ENCODE measurements at places on chromosomes 6 and 20.
A peak's percentile ranks its signal among the peaks of the same experiment; 100 is the strongest.

DNA sequence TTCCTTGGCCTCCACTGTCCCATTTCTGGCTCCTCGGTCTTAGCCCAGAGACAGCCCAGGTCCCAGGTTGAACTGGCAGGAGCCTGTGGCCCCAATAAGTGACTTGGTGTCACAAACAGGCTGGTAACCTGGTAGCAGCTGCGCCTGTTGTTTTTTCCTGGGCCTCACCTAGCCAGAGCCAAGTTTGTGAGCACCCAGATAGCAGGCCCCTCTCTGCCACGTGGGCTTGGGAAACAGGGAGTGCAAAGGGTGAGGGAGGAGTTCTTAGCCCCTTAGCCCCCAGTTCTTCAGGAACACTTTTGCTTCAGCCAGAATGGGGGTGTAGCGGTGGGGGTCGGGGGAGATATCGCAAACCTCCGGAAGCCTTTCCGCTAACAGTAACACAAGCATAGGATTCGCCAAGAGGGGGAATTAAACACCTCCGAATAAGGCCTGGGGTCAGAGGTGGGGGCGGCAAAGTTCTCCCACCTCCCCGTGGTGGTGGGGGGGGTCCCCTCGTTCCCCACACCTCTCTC lies 760 bp downstream of the C6orf132 start:
- DNase-seq, result no peak

GRCh38 chr6:44000164-44000842 lies 126.9 kb downstream of the MRPL14 start:
- DNase-seq, result no peak

DNA sequence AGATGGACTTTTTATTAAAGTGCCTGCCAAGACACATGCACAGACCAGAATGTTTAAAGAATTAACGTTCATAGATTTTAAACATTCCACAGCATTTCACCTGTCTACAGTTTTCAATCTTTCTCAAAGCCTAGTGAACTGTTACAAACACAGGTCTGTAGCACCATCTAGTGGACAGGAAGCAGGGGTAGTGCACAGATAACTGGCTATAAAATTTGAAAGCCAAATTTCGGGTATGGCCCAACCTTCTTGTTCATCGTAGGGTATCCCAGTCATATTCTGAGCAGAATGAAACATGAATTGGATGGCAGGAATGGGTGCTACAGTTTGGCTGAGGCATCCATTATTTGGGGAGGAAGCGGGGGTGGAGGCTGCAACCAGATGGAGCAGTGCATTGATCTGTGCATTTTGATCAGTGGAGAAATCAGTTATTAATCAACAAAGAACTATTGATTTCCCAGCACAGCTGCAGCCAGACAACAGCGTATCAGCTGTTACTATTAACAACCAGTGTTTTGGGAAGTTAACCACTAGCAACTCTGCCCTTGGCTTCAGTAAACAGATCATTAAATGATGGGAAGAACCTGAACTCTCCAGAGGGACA lies 56.1 kb upstream of the B3GAT2 start:
- peak; percentile 74 for DNase-seq

DNA sequence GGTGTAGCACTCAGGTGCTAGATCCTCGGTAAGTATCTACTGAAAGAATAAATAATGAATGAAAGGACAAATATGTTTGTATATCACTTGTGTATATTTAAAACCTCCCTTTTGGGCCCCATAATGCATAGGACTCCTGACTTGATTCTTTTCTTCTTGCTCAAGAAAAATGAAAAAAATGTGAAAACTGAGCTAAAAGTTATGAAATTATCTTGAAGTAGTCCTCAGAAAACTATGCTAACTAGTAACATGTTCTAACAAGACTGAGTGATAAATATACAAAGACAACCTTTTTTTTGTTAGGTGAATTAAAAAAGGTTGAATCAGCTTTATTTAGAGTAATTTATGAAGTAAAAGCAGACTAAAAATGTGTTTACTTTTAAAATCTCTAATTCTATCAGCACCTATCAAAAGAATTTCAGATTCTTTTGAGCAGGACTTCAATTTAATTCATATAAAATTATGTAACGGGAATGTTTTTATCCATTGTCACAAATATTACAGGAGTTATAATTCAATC lies 247.8 kb upstream of the JAG1 start:
- no peak for DNase-seq

DNA sequence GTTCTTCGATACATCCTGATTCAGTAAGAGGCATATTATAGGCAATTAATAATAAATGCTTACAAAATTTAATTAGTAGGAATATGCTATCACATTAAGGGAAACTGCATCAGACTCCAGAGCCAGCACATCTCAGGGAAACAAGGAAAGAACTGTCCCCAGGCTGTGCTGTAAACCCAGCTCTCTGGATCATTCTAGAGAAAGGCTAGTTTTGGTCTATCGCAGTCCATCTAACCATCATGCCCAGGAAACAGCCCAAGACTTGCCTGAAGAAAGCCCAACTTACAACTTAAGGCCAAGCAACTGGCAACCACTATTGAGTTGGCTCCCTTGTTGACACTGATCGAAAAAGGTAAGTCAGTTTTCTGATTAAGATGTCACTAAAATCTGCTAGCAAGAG lies 11.3 kb downstream of the MAP3K5 start:
- DNase-seq, result no peak

DNA sequence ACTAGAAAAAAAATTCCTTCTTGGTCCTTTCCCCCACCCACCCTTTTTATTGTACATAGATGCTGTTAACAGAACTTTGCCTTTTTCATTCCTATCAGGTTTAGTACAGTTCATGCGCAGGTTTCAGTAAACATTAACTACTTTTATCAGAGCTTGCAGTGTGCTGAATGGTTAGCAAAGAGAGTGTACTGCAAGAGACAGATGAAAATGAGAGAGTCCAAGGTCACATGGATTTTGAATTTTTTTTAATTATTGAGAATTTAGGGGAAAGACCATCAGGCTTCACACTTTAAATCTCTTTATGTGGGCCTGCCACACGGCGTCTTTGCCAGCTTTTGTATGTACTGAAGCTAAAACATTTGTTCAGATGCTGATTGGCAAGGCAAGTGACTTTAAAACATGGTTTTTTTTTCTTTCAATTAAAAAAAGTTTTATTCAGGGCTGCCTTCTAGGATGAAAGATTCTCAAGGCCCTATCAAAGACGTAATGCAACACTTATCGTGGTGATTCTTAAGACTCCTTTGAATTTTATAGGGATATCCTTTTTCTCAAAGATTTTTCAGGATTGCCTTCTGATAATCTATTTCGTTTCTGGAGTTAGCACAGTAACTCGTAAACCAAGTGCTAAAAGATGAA lies 32.2 kb downstream of the RREB1 start:
- DNase-seq, result no peak

DNA sequence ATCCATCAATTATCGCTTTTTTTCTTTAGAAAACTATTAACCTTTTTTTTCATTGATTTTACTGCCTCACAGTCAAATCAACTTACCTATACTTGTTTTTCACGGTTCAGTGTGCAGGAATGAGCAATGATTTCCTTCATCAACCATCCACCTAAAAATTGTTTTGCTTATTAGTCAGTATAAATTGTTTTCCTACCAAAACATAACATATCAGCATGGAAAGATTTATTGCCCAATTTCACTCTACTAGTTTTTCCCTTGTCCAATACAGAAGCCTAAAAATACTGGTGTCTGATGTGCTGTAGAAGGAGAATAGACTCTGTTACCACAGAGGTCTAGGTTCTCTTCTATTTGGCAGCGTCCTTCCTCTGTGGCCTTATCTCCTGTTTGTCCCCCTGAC lies 558.2 kb upstream of the CITED2 start:
- no peak for DNase-seq

GRCh38 chr6:101527467-101527866 lies 134.0 kb downstream of the GRIK2 start:
- DNase-seq, result no peak

DNA sequence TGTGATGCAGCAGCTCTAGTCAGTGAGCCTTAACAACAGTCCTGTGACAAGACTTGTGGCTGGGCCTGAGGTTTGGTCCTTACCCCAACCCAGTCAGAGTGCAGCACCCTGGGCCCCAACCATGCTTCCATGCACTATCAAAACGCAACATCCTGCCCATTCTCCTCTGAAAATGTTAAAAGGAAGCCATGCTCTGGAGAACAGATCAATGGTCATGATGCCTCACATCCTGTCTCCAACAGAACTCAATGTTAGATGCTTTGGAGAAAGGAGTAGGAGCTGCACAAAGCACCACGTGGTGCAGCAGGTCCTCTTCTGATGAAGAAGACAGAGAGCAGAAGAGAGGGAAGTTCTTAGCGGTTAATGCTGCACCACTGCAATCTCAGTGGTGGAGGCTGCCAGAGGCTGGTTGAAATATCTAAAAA lies 41.9 kb downstream of the TRAM2 start:
- DNase-seq, result no peak

GRCh38 chr6:45031601-45032000 lies 296.5 kb upstream of the RUNX2 start:
- DNase-seq, result no peak

- peak; percentile 78 for DNase-seq
These were observed 23.0 kb upstream of the CD24 start for GRCh38 chr6:106997392-106998158.

DNA sequence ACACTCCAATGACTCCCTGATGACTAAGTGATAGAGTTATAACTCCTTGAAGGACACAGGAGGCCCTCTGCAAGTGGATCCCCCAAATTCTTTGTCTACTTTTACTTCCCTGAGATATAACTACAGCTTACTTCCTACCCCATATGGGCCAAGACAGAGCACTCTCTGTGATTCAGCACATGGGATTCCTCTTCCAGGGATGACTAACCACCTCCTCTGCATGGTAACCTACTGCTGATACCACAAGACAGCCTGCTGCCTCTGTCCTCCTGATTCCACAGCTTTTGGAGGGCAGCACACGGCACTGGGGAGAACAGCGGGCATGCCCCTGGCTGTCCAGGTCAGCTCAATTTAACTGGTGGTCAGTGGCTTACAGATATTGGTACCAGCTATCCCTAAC lies 675.7 kb upstream of the AGPAT4 start:
- peak; percentile 28 for DNase-seq

- no peak for DNase-seq
These were observed 112.5 kb downstream of the SOBP start for GRCh38 chr6:107602321-107603005.

DNA sequence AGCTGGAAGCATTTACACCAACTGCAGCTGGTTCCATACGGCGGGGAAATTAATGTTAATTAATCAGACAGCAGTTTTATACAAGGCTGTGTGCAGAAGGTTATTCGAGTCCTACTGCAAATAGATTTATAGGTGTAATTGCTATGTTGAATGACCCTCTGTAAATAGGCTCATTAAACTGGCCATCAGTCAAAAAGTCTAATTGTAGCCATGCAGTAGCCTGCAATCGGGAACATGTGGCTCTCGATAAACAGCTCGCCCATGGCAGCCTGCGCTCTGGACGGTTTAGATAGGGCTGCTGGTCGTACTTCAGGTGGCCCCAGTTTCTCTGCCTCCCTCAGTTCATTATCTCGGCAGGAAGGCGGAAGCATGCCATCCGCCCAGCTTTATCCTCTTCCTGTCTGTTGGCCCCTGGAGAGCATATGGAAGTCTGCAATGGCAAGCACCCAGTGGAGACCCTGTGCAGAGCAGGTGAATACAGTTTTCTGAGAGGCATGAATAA lies 143.2 kb downstream of the MBOAT1 start:
- DNase-seq, result no peak

GRCh38 chr6:52183131-52183713 lies 3.0 kb upstream of the IL17A start:
- no peak for DNase-seq

GRCh38 chr6:115071962-115072361 lies 729.1 kb upstream of the HS3ST5 start:
- DNase-seq, result no peak

DNA sequence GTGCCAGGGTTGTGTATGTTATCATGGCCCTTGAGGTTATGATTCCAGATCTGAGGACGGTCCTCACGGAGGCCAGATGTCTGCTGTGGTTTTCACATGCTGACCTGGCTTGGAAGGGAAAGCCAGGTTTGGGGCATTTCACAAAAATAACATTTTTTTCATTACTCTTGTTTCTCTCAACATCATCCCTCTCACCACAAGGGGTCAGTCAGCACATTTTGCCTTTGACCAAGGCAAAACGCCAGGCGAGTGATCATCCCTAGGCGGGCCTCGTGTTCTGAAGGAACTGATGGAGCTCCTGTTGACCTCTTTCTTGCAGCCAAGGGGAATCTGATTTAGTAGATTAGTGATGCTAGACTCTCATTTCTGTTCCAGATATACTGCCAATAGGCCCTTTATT lies 133.5 kb downstream of the TBC1D7 start:
- peak; percentile 87 for DNase-seq

GRCh38 chr20:40778894-40779496 lies 90.0 kb upstream of the MAFB start:
- no peak for DNase-seq

GRCh38 chr6:160919723-160920440 lies 71.7 kb upstream of the MAP3K4 start:
- peak; percentile 74 for DNase-seq

DNA sequence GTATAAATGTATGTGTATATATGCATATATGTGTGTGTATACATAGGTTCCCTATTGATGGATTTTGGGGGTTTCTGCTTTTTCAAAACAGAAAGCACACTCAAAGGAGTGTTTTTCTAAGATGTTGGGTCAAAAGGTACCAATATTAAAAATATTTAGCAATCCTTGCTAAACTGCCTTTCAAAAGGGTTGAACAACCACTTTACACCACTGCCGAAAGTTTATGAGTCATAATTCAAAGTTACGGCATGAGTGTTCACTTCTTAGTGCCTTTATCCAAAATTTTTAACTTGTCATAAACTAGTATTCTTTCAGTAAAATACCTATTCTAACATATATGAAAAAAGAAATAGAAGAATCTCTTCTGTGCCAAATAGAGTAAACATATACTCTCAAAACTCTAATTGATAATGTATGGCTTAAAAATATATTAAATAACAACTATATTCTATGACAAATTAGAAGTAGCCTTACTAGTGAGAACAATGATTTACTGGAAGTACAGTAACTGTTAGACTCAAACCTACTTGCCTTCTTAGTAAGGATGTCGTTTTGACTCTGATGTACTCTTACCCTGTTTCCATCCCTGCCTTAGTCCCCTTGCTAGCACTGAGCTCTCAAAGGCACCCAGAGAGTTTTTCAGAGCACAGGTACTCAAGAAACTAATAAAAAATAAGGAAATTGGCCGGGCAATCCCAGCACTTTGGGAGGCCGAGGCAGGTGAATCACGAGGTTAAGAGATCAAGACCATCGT lies 136.1 kb downstream of the INSM1 start:
- no peak for DNase-seq

- DNase-seq, result no peak
These were observed 63.8 kb upstream of the CD83 start for GRCh38 chr6:14053811-14054210.

DNA sequence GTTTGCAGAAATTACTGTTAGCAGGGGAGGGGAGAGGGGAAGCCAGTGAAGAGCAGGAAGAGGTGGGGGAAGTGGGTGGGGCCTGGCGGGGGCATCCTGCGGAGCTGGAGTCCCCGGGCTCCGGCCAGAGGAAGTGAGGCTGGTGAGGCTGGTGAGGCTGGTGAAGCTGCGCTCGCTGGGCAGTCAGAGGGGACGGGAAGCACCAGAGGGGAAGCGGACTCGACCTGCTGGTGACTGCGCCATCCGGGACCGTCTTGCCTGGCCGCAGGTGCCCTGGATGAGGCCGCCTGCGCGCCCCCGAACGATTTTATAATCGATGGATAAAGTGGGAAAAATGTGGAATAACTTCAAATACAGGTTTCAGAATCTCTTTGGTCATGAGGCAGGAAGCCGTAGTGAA lies 635.3 kb upstream of the MARCKS start:
- DNase-seq, result no peak

GRCh38 chr6:89799756-89800155 lies 19.8 kb downstream of the MDN1 start:
- DNase-seq, result no peak

GRCh38 chr6:117075218-117075617 lies 190.1 kb upstream of the VGLL2 start:
- DNase-seq, result no peak
